ENCODE measurements at places on chromosomes 13 and 19.

DNA sequence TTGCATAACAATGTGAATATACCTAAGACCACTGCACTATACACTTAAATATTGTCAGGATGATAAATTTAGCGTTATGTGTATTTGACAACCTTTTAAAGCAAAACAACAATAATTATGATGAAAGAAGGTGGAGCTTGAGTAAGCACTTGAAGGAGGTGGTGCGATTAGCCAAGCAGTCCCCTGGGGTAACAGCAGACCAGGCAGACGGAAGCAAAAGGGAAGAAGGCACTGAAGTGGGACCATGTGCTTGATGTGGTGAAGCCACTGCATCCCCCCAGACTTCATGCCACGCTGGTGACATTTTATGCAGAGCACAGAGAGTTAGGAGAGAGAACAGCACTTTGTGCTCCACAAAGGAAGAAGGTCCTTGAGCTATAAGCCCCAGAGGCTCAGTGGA, 58.3 kb upstream of the ZNF507 start:
- no peak for DNase-seq

- no peak for DNase-seq
These were observed 139.4 kb downstream of the SIPA1L3 start for GRCh38 chr19:38046254-38047048.

DNA sequence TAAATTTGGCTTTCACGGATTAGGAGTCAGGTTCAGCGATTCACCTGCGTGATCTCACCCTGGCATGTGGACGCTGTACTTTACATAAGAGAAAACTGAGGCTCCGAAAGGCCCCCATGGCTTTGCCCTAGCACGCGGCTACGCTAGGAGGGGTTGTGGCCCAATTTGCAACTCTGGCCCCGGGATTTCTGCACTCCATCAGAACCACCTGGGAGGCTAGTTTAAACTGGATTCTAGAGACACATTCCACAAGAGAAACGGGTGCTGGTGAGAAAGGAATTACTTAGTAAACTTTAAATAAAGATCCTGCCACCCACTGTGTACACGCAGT, 6.2 kb downstream of the BCL3 start:
- DNase-seq: no peak

DNA sequence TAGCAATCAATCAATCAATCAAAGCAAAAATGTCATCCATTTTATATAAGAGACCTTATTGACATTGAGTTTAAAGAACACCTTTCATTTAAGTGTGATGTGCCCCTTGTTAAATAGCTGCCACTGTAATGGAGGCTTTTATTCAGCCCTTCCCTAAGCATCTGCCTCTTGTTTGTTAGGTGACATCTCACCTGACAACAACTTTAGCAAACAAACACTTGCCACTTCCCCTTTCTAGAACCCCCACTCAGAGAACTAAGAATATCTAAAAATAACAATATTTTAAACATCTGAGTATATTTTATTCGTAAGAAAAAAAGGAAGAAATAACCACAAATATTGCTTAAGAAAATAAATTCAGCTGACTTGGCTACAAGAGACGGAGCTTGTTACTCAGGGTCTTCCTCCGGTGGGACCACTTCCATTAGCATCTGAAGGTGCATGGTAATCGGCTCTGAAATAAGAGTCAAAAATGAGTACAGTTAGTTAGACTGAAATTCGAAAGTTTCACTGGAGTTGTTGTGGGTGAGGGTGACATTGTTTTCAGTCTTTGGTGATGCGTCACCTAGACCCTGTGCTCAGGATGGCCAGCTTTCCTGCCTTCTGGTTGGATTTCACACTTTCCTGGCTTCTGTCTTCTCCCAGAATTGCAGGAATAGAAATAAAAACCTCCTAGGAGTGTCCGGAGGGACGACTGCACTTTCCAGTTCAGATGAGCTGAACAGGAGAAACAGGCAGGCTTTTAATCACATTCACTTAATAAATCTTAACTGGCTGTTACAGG, 39.1 kb downstream of the SLC7A9 start:
- no peak for DNase-seq
